ENCODE measurements at places on chromosomes 12 and 14. TPM values are rescaled to one million over a fixed set of nuclear protein-coding genes. Genes with fewer than 3 reads are reported as not detected.

- ATAC-seq, result peak; percentile 77
Measured at GRCh38 chr12:52156757-52157565, 34.9 kb downstream of the KRT80 start.

Gene GPRC5D
- 0.78 TPM for total RNA-seq

Gene DDN
- 1.2 TPM for total RNA-seq

Gene AJUBA
- total RNA-seq, result 3.1 TPM

GRCh38 chr14:70190156-70190555, 1.4 kb upstream of the SLC8A3 start:
- ATAC-seq, result no peak

Gene WNT5B
- 6.7 TPM for total RNA-seq

Data from motor neuron (in vitro differentiated cells).